ENCODE measurements at places on chromosomes 7 and 10. TPM values are rescaled to one million over a fixed set of nuclear protein-coding genes. Genes with fewer than 3 reads are reported as not detected.

GRCh38 chr10:74022926-74023629 lies 25.2 kb downstream of the VCL start:
- no peak for DNase-seq

- DNase-seq = no peak
Measured at GRCh38 chr7:133850497-133851280, 276.5 kb upstream of the LRGUK start.

DNA sequence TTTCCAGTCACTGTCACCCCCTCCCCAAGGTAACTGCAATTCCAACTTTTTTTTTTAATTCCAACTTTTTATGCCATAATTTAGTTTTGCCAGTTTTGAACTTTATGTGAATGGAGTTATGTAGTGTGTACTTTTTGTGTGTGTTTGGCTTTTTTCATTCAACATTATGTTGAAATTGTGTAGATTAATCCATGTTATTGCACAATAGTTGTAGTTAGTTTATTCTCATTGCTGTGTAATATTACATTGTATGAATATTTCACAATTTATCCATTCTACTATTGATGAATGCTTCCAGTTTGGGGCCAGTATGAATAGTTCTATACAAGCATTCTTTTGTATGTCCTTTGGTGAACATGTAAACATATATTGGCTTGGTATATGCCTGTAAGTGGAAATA lies 32.5 kb downstream of the MXI1 start:
- DNase-seq = no peak

- DNase-seq = no peak
Measured at GRCh38 chr7:31151849-31152248, 99.7 kb downstream of the ADCYAP1R1 start.

DNA sequence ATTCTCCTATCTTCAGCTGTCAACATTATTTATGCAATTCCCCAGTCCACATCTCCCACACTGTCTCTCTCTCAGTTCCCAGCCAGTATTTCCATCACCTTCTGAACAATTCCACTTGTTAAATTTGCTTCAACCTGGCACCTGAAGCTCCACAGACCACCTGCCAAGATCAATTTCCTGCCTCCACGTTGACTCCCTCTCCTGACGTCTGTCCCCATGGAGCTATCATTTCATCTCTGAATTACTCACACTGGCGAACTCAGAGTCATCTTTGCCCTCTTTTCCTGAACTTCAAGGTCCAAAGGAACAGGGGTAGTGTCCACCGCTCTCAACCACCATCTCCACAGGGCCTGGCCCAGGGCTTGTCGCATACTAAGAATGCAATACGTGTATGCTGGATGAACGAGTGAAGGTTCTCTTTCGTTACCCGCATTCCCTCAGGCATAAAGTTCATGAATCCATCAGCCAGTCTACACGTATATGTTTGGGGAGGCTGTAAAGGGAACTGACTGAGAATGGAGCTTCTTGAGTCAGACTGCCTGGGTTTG lies 183.3 kb downstream of the JCAD start:
- no peak for DNase-seq

CYP3A4 gene
- 0.70 TPM for total RNA-seq

Measured in Right ventricle myocardium superior (tissue), 1 donor.